ENCODE measurements at places on chromosomes 1 and 21.

DNA sequence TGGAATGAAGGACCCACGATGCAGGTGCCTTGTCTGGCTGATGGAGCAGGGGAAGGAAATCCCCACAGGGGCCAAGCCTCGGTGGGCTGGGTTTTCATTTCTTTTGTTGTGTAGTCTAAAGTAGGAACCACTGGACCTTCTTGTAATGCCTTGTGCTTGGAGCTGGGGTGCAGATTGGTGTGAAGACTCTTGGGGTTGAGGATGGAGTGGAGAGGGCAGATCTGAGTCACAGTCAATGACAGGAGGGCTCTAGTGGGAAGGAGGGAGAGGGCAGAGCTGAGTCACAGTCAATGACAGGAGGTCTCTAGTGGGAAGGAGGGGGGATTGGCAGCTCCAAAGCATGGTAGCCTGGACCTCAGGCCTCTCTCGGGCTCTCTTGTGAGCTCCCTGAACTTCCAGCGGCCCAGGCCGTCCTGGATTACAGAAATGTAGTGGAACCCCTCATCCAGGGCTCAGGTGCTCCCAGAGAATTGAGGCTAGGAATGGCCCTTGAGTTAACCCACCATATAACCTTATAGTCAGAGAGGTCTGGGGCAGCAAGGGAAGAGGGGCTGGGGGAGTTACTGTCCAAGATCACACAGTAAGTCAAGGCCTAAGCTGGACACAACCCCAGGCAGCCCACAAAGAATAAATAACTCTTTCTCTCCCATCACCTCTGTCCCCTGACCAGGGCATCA, 313.8 kb downstream of the MATN1 start:
- no peak for DNase-seq

GRCh38 chr1:117695796-117696490, 90.1 kb downstream of the TENT5C start:
- DNase-seq: no peak

GRCh38 chr1:163668472-163668871, 346.7 kb downstream of the NUF2 start:
- DNase-seq: no peak

DNA sequence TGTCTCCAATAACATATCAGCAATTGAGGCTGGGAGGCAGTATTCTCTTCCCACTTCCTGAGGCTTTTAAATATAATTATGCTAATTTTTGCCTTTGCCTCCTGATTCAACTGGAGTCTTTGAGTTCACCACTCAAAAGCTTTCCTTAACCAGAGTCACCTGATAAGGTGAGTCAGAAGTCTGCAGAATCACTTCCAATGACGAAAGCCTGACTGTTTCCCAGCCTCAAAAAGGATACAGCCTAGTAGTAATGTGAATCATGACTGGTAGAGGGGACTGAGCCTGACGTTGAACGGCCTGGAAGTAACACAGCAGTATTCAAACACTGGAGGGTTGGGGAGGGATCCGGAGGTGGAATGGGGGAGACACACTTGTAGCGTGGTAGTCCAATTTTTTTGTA, 10.4 kb upstream of the MRPL9 start:
- DNase-seq: no peak

DNA sequence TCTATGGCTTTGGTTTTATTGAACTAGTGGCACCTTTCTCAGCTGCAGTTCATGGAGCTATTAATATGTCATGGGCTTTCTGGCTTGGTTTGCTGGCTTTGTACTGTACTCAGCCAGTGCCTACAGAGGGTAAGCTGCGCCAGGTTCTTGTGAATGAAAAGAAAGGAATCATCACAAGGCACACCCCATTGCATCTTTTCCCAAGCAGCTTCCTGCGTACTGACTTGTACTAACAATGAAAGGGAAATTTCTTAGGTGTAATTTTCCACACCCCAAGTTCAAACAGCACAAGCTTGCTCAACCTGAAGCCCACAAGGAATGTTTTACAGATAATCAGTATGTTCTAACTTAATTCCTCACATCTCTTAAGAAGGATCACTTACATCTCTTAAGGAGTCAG, 78.0 kb upstream of the TNFSF18 start:
- DNase-seq: no peak

DNA sequence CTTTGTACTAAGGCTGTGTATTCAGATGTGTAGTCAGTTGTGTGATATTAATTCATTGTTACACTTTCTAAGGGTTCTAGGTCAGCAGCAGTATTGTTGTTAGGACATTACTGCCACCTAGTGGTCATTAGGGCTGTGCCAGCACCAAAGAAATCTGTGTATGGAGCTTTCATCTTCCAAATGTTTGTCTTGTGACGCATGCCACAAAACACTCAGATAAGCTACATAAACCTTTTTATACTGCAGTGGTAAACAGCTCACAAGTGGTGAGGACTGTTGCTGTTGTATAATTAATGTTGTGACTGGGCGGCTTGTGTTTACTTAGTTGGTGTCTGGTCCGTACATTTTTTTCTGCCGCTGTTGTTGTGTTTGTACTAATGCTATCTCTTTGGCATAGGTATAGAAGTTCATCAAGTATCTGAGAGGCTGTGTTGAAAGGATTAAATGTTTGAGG, 51.7 kb downstream of the S1PR1 start:
- DNase-seq: no peak

DNA sequence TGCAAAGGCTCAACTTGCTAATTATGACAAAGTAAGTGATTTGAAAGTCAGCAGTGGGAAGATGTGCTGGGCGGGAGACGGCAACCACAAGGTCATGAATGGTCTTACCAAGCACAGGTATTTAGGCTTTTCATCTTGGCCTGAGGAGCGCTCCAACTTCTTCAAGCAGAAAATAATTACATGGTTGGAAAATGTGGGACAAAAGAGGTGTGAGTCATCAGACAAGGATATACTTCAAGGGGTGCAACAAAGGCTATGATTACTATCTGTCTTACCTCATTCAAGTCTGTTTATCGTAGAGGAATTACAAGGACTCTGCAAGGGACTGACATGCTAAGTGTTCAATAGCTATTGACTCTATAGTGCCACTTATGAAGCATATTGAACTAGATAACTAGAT, 2005.7 kb downstream of the MRPL39 start:
- DNase-seq: no peak

- DNase-seq: peak; percentile 93
Observed at GRCh38 chr1:15152318-15153183, 996 bp upstream of the TMEM51 start.

- no peak for DNase-seq
Observed at GRCh38 chr1:18119771-18120377, 12.3 kb downstream of the IGSF21 start.

DNA sequence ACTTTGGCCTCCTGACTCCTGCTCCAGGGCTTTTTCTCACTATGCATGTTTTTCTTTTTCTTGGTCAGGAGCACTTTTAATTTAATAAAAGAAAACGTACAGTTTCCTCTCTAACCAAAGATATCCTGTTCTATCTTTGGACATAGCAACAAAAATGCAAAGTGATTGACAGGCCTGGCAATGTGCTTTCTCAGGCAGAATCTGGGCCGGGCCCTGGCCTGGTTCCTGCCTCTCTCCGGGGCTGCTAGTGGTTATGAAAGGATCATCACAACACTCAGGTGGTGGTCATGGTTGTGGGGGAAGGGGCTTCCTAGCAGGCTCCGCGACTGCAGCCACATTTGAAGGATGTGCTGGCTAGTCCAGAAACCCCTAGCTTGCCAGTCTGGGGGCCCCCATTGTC, 85.8 kb upstream of the USP24 start:
- DNase-seq: no peak

GRCh38 chr1:85427849-85428248, 37.1 kb downstream of the DDAH1 start:
- no peak for DNase-seq

DNA sequence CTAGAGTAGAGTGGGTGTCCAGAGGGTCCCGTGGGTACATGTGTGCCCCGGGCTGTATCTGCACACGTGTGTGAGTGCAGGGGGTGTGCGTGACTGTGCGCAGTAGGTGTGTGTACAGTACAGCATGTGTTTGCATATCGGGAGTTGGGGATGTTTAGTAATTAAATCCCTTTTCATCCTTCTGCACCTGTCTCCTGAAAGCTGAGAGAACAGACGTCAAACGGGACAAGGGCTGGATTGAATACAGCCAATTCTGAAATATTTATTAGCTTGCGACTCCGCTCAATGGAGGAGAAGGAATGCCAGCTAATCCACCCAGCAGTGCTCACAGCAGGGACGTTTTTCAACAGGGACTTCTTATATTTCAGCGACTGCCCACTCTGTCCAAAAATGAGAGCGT, 44.7 kb upstream of the CASZ1 start:
- DNase-seq: no peak

DNA sequence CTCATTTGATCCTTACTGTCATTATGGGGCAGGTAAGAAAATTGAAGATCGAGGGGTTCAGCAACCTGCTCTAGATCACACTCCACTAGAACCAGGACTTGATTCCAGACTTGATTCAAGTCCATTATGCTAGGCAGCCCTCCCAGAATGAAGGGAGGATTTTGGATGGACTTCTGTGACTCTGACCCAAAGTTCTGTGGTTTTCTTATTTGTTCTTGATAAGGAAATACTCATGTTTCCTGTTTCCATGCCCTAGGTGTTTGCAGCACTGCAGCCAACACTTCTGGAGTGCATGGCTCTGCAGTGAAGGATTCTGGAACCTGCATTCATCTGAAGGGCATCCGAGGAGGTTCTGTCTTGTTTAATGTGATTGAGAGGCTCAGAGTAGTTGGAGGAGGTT, 140.0 kb downstream of the FCRL5 start:
- DNase-seq: no peak

Data from right kidney (tissue), 9 donors.